ENCODE measurements at places on chromosomes 7 and 10. TPM values are rescaled to one million over a fixed set of nuclear protein-coding genes. Genes with fewer than 3 reads are reported as not detected.

DNA sequence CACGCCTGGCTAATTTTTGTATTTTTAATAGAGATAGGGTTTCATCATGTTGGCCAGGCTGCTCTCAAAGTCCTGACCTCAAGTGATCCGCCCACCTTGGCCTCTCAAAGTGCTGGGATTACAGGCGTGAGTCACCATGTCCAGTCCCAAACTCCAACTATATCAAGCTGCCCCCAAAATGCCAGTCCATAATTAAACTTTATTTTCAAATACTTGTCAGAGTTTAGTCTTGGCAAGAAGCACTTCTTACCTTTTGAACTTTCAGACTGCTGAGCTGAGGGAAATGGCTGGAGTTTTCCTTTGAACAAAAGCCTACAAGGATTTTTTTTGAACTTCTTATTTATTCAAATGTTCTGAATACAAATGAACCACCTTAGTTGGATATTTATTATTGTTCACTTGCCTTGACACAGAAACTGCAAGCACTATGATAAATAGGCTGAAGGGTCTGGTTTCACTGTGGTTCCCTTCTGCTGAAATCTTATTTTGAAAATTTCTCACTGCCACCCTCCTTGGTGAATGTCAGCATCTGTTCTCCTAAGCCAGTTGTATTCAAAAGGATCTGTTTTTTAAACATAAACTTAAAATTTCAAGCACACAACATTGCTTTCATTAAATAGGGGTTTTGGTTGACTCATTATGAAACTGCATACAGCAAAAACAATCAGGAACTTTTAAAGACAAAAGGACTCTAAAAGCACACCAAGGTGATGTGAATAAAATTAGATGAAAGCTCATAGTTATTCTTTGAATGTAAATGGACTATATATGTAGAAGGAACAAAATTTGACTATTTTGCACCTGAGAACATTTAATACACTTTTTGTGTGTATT is 101.7 kb upstream of the SLC26A5 start:
- H3K27me3 ChIP-seq = peaks cover 54% of the 10 kb centered on the region
- H3K4me3 ChIP-seq = no peak overlapping the region
- DNase-seq = no peak
- H3K4me1 ChIP-seq = no peaks in the 10 kb centered on the region

GRCh38 chr10:30493609-30494530 is 59.9 kb downstream of the MAP3K8 start:
- H3K4me3 ChIP-seq = no peak overlapping the region
- no peaks in the 10 kb centered on the region for H3K36me3 ChIP-seq
- no peak overlapping the region for H3K27ac ChIP-seq
- peak; percentile 43 for DNase-seq
- no peaks in the 10 kb centered on the region for H3K27me3 ChIP-seq

GRCh38 chr10:23280419-23281043 is 64.1 kb downstream of the C10orf67 start:
- H3K36me3 ChIP-seq = no peaks in the 10 kb centered on the region
- peaks cover 35% of the 10 kb centered on the region for H3K27me3 ChIP-seq
- no peak overlapping the region for H3K27ac ChIP-seq
- H3K4me1 ChIP-seq = peaks cover 5% of the 10 kb centered on the region
- DNase-seq = no peak

Gene RASSF4
- total RNA-seq = 0.22 TPM

GRCh38 chr7:130365511-130366441 is 14.5 kb upstream of the CPA1 start:
- peaks cover 38% of the 10 kb centered on the region for H3K4me1 ChIP-seq
- H3K27me3 ChIP-seq = no peaks in the 10 kb centered on the region

DNA sequence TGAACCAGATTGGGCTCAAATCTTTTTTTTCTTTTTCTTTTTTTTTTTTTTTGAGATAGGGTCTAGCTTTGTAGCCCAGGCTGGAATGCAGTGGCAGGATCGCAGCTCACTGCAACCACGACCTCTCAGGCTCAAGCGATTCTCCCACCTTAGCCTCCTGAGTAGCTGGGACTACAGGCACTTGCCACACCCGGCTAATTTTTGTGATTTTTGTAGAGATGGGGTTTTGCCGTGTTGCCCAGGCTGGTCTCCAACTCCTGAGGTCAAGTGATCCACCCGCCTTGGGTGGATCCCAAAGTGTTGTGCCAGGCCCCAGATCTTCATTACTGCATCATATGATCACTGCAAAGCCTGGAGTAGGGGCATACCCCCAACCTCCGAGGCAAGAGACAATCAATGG is 2.8 kb downstream of the DNAJC30 start:
- no peak overlapping the region for H3K27ac ChIP-seq
- no peak for DNase-seq
- H3K36me3 ChIP-seq = peaks cover 15% of the 10 kb centered on the region
- H3K4me1 ChIP-seq = peaks cover 18% of the 10 kb centered on the region
- no peaks in the 10 kb centered on the region for H3K27me3 ChIP-seq

DNA sequence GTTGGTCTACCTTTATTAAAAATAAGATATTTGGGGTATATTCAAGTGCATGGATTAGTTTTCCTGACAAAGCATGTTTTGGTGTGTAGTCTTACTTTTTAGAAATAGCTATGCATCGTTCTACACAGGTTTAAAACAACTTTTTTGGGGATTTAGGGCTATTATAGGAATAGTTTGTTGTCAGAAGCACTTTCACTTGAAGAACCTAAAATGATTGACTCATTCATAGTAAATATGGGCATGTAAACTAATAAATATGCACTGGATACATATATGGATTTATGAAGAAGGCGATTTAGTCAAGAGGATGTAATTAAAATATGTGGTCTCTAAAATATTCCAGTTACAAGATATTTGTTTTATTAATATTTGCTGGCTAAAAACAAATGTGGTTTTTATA is 2.0 kb downstream of the ARL4A start:
- no peak for DNase-seq
- H3K36me3 ChIP-seq = peaks cover 25% of the 10 kb centered on the region
- peaks cover 11% of the 10 kb centered on the region for H3K4me1 ChIP-seq

DNA sequence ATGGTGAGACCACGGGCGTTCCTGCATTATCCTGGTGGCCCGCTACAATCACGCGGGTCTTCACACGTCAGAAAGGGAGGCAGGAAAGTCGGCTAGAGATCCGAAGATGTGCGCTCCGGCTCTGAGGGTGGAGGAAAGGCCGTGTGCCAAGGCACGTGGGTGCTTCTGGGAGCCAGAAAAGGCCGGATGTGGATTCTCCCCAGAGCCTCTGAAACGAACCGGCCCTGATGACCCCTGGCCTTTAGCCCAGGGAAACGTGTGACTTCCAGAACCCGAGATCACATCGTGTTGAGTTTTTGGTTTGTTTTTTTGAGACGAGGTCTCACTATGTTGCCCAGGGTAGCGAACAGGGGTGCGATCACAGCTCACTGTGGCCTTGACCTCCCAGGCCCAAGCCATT is 244.2 kb downstream of the ELFN1 start:
- H3K27me3 ChIP-seq = no peaks in the 10 kb centered on the region
- no peak overlapping the region for H3K4me3 ChIP-seq

Gene ZNF365
- 2.9 TPM for total RNA-seq

- H3K4me3 ChIP-seq = no peak overlapping the region
- H3K4me1 ChIP-seq = no peaks in the 10 kb centered on the region
- no peaks in the 10 kb centered on the region for H3K27me3 ChIP-seq
Measured at GRCh38 chr7:94274828-94275227, 119.9 kb upstream of the COL1A2 start.

GRCh38 chr10:78974617-78975317 is 94.0 kb upstream of the ZMIZ1 start:
- H3K4me1 ChIP-seq = peaks cover 39% of the 10 kb centered on the region
- peak overlapping the region; percentile 78 for H3K4me3 ChIP-seq
- no peaks in the 10 kb centered on the region for H3K27me3 ChIP-seq
- DNase-seq = peak; percentile 88
- peak overlapping the region; percentile 94 for H3K27ac ChIP-seq

- H3K27me3 ChIP-seq = no peaks in the 10 kb centered on the region
- no peaks in the 10 kb centered on the region for H3K36me3 ChIP-seq
- DNase-seq = no peak
- no peaks in the 10 kb centered on the region for H3K4me1 ChIP-seq
- no peak overlapping the region for H3K27ac ChIP-seq
Measured at GRCh38 chr10:106898446-106898845, 266.1 kb downstream of the SORCS1 start.

Gene PRKCQ
- total RNA-seq = 0.52 TPM

- no peaks in the 10 kb centered on the region for H3K4me1 ChIP-seq
- H3K27ac ChIP-seq = peak overlapping the region; percentile 1
- no peak for DNase-seq
- H3K27me3 ChIP-seq = no peaks in the 10 kb centered on the region
Measured at GRCh38 chr10:127351542-127351941, 155.2 kb upstream of the INSYN2A start.

Gene CTTNBP2
- 0.17 TPM for total RNA-seq

Gene SLC13A4
- not detected for total RNA-seq

GRCh38 chr7:71193099-71193810 is 61.3 kb downstream of the GALNT17 start:
- no peak for DNase-seq
- no peaks in the 10 kb centered on the region for H3K4me1 ChIP-seq
- H3K27ac ChIP-seq = no peak overlapping the region
- H3K27me3 ChIP-seq = no peaks in the 10 kb centered on the region
- H3K4me3 ChIP-seq = no peak overlapping the region

- H3K4me1 ChIP-seq = peaks cover 18% of the 10 kb centered on the region
- peak; percentile 75 for DNase-seq
- no peaks in the 10 kb centered on the region for H3K27me3 ChIP-seq
- H3K4me3 ChIP-seq = no peak overlapping the region
- H3K36me3 ChIP-seq = no peaks in the 10 kb centered on the region
Measured at GRCh38 chr10:69800109-69800508, 1.6 kb upstream of the COL13A1 start.

DNA sequence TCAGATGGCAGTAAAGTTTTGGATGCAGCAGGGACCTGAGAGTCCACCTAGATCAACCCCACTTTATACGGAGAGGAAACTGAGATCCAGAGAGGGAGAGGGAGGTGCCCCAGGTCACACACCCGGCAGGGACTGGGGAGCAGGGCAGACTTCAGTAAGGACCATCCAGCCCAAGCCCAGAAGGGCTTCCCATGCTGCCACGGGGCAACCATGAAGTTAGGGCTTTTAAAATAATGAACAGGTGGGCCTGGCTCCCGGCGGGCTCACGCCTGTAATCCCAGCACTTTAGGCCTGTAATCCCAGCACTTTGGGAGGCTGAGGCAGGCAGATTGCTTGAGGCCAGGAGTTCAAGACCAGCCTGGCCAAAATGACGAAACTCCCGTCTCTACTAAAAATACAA is 98.5 kb downstream of the HIP1 start:
- no peaks in the 10 kb centered on the region for H3K27me3 ChIP-seq
- no peak for DNase-seq
- H3K27ac ChIP-seq = no peak overlapping the region
- H3K4me1 ChIP-seq = peaks cover 6% of the 10 kb centered on the region

Gene PITX3
- total RNA-seq = not detected

All from MCF 10A (cell line).